ENCODE measurements at places on chromosomes 16 and 17.

DNA sequence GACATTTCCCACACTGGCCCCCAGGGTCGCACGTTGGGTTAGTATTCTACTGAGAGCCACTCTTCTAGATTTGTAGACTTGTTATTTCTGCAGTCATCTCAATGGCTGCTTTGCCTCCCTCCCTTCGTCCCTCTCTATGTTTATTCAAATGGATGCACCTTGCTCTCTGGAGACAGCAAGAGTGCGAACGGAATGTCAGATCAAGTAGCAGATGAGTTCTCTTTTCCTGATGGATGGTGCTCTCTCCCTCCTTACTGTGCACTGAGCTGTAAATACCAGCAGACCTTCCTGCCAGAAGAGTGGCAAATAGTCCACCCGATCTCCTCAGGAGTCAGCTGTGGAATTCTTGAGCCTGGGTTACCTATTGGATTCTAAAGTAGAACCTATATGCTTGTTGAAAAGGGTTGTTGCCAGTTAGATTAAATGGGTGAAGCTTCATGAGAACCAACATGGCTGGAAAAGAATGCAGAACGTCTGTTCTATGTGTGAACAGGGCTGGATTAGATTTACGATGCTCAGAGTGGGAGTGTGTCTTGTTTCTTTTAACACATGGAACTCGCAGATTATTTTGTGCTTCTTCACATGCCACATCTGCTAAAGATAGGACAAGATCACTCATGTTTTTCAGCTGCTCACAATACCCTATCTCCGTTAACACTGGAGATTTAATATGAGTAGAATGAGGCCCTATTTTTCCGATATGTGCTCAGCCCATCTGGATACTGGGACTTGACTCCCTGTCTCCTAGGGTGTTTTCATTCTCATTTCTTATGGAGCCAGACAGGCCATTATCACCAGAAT is 6.1 kb downstream of the GNAO1 start:
- no peak for DNase-seq

- peak; percentile 62 for DNase-seq
These were observed at the start of gene NATD1 for GRCh38 chr17:21252796-21253645. NATD1 (minus strand) TSS chr17:21253410; CDS start chr17:21253264, 146 bp downstream.

DNA sequence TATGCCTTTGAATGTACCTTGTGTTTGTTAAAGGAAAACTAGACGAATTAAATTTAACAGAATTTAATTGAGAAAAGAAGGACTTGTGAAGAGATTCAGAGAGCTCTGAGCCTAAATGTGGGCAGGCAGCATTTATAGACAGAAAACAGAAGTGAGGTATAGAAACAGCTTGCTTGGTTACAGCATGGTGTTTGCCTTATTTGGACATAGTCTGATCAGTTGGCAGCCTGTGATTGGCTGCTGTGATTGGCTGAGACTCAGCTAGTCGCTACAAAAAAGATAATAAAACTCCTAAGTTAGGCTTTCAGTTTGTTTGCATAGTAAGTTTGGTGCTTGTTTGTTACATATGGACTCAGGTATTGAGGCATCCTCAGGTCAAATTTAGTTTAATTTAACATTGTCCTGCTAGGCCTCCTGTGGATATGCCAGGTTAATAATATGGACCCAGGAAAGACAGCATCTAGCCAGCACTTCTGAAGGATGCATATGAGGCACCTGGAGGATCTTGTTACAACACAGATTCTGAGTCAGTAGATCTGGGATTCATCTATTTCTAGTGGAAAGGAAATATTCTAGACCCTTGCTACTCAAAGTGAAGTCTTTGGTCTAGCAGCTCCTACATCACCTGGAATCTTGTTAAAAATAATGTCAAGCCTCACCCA is 43.4 kb downstream of the SLFN5 start:
- DNase-seq: no peak

DNA sequence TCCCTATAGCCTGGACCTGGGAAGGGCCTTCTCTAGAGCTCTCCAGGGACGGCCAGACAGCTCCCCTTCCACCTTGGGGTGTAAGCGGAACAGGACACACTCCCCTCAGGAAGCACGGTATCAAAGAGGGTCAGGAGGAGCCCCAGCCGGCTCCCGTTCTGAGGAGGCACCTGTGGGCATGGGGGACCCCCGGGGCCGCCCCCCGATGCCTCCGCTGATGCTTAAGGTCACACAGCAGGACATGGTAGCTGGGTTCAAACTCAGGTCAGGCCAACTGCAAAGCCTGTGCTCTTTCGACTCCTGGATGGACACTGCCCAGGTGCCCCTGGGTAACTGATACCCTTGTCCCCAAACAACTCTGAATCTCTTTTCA is 49.8 kb downstream of the CMIP start:
- DNase-seq: no peak

- no peak for DNase-seq
These were observed 20.8 kb downstream of the UBE2G1 start for GRCh38 chr17:4345581-4346252.

GRCh38 chr17:73324160-73324475 is 12.3 kb upstream of the CDC42EP4 start:
- DNase-seq: no peak

GRCh38 chr16:58499092-58499511 is 841 bp upstream of the NDRG4 start:
- DNase-seq: no peak

DNA sequence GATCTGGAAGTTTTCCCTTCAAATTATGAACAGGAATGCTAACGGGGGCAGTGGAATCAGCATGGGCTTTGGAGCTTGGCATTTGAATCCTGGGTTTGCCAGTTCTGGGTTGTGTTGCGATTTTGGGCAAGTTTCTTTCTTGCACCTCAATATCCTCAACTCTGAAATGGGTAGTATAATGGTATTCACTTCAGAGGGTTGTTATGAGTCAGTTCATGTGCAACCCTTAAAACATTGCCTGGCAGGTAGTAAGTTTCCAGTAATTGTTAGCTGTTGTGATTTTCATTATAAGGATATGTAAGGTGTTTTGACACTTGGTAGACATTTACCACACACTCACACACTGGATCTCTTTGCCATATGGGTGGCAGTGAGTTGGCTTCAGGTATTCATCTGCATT is 33.4 kb downstream of the SNX29 start:
- no peak for DNase-seq

DNA sequence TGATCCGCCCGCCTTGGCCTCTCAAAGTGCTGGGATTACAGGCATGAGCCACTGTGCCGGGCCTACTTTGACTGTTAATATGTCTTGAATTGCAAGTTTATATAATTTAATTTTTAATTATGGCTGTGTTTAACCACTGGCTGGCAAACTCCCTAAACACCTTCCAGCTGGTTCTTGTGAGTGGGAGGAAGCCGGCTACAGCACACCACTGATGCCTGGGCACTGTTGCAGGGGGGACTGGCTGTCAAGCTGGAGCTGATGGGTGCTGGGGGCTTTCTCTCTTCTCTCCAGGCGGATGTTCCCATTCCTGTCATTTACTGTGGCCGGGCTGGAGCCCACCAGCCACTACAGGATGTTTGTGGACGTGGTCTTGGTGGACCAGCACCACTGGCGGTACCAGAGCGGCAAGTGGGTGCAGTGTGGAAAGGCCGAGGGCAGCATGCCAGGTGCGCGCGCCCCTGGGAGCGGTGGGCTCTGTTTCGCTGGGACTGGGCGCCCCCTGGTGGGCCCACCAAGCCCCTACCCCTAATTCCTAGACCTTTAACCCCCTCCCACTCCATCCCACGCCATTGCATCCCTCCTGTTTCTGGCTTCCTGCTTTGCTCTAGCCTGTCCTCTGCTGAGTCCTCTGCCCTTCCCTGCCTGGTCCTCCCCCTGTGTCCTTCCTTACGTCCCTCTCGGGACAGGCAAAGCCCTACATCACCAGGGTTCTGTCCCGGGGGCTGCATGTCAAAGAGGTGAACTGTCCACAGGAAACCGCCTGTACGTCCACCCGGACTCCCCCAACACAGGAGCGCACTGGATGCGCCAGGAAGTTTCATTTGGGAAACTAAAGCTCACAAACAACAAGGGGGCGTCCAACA is 9.5 kb downstream of the TBX21 start:
- peak; percentile 11 for DNase-seq

DNA sequence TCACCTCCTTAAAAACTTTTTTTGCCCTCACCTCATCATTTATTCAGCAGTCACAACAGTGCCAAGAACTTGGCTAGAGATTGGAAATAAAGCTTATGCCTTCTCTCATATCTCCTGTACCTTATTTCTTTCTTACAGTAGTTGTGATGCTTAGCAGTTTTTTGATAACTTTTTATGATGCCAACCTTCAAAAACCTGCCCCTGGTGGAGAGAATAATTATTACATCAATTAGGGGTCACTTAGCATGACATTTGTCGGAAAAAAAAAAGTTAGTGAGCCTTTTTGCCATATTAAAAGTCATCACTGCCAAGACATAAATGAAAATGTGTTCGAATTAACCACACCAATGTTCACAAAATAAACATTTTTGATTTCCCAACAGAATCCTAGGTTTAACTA is 296.6 kb downstream of the WWOX start:
- DNase-seq: no peak

- DNase-seq: no peak
These were observed 11.6 kb upstream of the NDUFAB1 start for GRCh38 chr16:23607726-23608125.

- DNase-seq: no peak
These were observed 54.2 kb upstream of the PMFBP1 start for GRCh38 chr16:72226136-72226535.

DNA sequence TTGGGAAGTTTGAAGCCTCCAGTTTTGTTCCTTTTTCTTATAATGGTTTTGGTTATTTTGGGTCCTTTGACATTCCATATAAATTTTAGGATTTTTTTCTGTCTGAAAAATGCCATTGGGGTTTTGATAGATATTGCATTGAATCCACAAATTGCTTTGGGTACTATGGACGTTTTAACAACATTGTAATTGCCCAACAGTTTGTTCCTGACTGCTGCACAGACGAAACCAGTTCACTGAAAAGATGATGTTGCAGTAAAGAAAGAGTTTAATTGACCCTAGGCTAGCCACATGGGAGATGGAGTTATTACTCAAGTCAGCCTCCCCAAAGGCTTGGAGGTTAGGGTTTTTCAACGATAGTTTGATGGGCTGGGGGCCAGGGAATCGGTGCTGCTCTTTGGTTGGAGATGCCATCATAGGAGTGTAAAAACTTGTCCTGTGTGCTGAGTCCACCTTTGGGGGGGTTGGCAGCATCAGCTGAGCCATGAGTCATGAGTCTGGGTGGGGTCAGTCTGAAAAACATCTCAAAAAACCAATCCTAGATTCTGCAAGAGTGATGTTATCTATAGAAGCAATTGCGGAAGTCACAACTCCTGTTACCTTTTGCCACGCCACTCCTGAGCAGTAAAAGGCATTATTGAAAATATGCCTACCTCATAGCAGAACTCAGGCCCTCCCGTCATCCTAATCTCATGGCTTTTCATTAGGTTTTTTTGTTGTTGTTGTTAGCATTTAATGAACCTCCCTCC is 2.7 kb upstream of the PRSS41 start:
- DNase-seq: no peak

DNA sequence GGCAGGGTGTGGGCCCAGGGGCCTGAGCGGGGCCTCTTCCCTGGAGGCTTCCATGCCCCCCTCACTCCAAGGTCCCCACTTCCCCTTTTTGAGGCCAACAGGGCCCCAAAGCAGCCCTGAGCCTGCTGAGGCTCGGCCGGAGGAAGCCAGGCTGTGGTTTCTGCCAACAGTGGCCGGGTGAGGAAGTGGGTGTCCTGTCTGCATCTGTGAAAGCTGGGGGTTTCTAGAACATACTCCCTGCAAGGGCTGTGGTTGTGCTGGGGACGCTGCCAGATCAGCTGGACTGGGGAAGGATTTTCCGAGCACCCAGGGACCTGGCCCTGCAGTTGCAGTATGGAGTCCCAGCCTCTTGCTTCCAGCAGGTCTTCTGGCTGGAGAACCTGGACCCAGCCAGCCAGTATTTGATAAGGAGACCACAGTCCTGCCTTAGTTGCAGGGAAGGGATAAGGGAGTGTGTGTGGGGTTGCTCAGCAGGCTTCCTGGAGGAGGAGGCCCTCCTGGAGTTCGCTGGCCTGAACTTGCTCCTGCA is 15.7 kb downstream of the ADCY7 start:
- no peak for DNase-seq

GRCh38 chr17:19736071-19736470 is 12.0 kb downstream of the ALDH3A1 start:
- DNase-seq: no peak

DNA sequence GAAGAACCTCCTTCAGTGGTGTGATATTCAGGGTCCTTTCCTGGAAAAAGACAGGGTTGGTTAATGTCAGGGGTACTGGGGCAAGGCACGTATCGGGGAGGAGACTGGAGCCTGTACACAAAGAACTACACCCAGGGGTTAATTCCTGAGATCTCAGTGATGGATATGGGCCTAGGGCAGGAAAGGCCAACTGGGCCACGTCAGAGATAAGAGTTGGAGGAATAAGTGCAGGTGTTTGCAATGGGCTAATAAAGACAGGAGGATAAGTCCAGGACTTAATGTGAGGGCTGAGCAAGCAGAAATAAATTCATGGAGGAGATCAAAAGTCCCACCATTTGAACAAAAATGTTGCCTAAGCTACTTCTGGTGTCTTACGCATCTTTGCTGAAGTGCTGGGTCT is 10.4 kb upstream of the HERPUD1 start:
- no peak for DNase-seq

- DNase-seq: no peak
These were observed 11.1 kb upstream of the NUDT7 start for GRCh38 chr16:77711179-77711578.

GRCh38 chr16:15973421-15973820 is 24.0 kb downstream of the ABCC1 start:
- no peak for DNase-seq

GRCh38 chr16:85296859-85297660 is 184.8 kb upstream of the CIBAR2 start:
- DNase-seq: peak; percentile 27

DNA sequence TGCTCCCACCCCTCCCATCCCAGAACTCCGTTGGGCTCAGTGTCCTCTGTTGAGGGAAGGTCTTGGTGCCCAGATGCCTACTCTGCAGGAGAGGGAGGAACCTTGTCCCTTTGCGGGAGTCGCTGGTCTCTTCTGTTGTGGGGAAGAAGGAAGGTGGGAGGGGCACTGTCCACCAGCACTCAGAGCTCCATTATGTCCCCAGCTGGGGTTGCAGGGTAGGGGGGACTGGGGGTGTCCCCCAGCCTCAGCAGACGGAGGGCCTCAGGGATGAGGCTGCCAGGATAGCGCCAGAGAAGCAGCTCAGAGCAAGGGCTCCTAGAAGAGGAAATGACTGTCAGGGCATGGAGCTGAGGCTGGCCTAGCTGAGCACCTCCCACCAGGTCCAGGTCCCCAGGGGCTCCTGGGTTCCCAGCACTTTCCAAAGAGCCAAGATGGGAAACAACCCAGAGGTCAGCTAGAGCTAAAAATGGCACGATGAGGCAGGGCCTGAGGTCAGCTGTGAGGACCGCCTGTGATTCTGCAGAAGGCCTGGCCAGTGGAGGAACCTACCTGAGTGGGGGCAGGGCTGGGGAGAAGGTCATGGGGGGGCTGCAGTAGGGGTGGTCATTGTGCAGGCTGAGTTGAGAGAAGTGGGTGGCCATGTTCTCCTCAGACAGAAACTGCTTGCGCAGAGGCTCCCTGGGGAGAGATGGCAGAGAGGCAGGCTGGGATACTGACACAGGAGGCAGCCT is 893 bp downstream of the HCFC1R1 start:
- no peak for DNase-seq

Data from NCI-H1092 (cell line).